ENCODE measurements at places on chromosomes 2 and 18.

- DNase-seq = no peak
Observed at GRCh38 chr18:693466-694187, 18.8 kb downstream of the ENOSF1 start.

DNA sequence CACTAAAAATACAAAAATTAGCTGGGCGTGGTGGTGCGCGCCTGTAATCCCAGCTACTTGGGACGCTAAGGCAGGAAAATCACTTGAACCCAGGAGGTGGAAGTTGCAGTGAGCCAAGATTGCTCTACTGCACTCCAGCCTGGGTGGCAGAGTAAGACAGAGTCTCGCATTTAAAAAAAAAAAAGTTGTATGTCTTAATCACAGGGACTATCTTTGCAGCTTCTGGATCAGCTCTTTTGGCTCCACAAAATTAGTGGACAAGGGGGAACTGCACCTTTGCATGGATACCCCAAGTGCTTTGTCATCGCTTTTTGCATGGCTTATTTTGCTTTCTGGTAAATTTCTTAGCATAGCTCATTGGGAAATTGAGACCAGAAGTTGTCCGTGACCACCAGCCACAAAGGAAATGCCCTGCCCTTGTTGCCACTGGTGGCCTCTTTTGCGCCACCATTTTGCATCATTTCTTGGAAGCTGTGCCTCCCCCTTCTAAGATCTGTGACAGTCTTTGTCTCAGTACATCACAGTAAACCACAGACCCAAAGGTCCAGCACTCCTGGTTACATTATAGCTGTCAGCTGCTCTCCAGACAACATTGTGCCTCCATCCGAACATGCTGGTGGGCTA, 43.9 kb upstream of the PCBP1 start:
- peak; percentile 22 for DNase-seq

- no peak for DNase-seq
Observed at GRCh38 chr2:98975611-98976010, 39.6 kb upstream of the CRACDL start.

DNA sequence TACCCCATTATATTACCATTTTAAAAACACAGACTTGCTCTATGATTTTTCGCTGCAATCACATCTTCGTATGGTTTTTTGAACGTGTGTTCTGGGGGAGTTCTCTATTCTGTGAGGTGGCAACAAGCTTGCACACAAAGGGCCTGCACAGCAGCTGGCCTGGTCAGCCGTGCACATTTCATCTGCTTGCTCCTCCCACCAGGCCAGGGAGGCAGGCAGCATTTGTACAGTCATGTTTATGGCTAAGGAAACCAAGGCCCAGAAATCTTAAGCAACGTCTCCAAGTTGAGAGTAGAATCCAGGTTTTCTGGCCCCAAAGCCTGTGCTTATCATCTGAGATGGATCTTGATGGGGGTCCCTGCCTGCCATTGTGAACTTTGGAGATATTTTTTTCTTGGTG, 106.4 kb upstream of the SMIM21 start:
- no peak for DNase-seq

GRCh38 chr18:65235966-65236624, 514.7 kb upstream of the CDH7 start:
- no peak for DNase-seq
